ENCODE measurements at places on chromosomes 4 and X.

DNA sequence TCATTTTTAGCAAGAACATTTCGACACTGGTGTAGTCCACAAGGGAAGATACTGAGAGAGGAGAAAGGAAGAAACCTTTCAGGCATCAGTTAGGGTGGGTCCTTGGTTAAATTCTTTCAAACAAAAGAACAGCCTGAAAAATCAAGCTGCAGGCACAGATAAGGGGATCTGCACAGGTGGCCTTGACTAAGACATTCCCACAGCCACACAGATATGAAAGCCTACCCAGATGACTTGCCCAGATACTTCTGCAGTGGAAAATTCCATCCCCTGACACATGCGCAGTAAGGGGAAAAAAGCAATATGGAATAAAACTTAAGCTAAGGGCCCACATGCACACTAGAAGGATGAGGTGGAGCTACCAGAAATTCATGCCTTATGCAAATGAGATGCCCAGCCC, 8.9 kb upstream of the TMEM165 start:
- DNase-seq, result no peak

GRCh38 chr4:66016240-66016639, 346.0 kb upstream of the EPHA5 start:
- DNase-seq, result no peak

GRCh38 chr4:132526652-132527051, 622.4 kb upstream of the PCDH10 start:
- DNase-seq, result no peak

DNA sequence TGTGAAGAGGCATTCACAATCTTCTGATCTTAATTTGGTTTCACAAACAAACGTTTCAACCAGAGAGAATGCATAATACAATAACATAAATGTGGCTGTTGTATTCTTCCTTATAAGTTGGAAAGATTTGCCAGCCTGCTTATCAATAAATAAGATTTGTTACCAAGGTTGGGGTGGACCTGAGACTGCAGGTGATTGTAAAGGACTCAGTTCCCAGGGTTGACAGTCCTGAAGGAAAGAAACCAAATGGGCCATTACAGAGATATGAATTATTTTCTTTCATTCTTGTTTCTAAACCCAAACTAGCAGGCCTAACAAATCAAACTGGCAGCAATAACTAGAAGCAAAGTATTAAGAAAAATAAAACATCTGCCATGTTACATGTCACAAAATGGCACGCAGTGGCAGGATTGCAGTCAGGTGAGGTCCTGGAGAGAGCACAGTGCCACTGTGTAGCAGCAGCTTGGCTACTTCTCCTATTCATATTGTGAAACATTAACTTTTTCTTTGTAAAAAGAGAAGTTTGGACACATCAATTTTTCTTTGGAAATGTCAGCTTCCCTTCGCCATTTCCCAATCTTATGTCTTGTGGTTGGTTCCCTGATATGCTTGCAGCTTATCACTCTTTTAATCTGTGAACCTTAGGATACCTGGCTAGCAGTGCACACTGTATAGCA, 133.8 kb upstream of the EMCN start:
- no peak for DNase-seq

DNA sequence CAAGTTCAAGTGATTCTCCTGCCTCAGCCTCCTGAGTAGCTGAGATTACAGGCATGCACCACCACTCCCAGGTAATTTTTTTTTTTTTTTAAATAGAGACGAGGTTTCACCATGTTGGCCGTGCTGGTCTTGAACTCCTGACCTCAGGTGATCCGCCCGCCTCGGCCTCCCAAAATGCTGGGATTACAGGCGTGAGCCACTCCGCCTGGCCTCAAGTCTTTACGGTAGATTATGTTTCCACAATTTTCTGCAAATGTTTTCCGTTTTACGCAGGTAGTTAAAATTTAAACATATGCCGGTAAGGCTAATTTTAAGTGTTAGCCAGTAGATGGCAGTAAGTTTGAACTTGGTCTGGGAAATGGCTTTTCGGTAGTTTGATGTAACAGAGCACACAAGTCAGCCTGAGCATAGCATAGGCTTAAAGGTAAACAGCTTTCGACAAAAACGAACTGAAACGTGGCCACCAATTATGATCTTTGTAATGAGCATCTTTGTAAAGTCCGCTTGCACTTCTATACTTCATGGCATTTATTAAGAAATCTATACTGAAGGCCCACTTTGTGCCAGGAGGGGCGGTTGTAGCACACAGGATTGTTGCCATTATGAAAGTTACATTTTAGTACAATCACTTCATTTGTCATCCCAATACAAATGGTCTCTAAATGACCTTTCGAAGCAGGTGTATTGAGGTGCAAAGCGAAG, 31.1 kb downstream of the CCKAR start:
- no peak for DNase-seq

All from stimulated activated CD8-positive, alpha-beta memory T cell treated with anti-CD3 and anti-CD28 coated beads, Interleukin-4, amount 100 ng/mL, for 1 hour (primary cell).